ENCODE measurements at places on chromosomes 3 and 15.

DNA sequence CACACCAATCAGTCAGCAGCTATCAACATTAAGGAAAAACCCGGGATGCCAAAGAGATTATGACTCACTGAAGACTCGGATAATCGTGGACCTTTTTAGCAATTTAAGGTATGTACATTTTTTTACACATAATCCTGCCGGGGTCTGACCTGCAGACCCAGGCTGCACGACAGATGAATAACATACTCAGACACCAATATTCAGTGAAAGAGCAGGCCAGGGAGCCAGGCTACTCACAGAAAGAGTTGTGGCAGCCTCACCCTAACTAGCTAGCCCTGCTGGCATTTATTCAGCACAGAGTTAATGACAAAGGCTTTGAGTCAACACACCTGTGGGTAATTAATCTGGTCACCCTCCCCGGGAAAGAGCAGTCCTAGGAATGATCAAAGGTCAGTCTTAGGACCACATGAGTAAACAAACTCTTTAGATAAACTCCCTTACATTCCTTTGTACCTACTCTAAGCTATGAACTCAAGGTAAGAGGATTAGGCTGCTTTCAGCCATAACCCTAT, 727.5 kb downstream of the TBL1XR1 start:
- no peak for DNase-seq

GRCh38 chr15:59174151-59174834, 32.4 kb upstream of the LDHAL6B start:
- DNase-seq, result no peak

GRCh38 chr3:43017004-43017403, 37.9 kb downstream of the GASK1A start:
- no peak for DNase-seq

DNA sequence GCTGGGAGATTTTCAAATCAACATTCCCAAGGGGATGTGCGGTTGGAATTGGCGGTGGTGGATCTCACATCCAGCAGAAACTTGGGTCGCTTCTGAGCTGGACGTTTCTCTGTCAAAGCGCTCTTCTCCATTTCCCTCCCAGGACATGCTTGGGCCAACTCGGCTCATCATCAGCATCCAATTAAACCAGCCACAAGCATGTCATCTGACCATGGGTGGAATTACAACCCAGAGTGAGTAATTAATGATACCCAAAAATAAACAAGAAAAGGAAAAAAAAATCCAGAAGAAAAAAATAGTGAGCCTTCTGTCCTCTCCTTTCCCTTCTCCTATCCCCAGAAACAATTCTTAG, 111.2 kb downstream of the XXYLT1 start:
- no peak for DNase-seq

DNA sequence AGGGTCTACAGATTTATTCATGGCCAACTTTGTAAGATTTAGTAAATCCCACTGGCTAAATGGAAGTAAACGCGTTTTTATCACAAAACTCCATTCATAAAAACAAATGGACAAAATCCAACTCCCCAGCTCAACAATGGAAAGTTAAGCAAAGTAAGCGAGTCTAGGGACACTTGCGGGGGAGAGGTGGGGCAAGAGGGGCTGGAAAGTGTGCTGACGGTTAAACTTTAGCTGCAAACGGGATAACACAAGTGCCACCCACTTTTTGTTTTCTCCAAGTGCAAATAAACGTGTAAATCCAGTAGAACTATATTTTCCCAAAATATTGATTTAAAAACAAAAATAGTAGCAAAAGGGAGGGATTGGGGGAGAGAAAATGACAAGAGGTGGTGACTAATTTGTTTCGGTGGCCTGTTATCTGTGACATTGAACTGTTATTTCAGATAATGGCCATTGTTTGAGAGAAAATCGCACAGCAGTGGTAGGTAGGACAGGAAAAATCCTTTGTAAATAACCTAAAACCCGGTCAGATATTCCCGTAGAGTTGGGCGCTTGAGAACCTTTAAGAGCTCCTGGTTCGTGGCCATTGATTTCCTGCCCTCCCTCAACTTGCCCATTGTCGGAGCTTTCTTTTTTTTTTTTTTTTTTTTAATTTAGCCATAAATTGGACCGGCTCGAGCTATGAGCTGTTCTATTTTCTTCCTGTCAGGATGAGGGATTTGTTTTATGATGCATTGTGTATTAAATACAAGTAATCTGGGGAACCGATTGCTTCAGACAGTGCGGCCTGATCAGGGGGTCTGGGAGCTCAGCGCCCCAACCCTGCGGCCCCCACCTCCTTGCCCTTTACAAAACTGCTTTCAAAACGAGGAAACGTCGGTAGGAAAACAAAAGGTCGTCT, 514.8 kb downstream of the MECOM start:
- no peak for DNase-seq
